ENCODE measurements at places on chromosomes 6 and 20.

DNA sequence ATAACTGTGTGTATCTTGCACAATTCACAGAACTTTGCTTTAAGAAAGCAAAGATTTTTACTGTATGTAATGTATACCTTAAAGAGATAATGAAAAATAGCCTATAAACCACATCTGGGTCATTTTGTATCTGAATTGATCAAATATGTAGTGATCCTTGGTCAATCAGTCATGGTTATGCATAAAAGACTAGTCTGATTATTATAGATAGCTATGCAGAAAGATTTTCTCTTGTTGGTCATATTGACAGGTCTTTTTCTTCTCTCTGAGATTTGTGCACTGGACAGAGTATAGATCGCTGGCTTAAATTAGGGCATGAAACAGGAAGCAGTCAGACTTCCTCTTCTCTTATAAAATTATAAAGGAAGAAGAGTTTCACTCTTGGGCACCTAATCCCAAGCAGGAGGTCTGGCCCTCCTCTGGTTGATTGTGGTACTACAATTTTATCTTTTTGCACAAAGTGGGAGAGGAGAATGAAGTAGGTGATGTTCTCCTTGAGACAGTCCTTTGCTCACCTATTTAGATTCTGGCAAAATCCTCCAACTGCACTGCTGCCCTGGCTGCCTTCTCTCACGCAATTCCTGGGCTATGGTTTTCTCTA, 380.9 kb upstream of the RGS17 start:
- H3K27me3 ChIP-seq: no peaks in the 10 kb centered on the region
- no peaks in the 10 kb centered on the region for H3K36me3 ChIP-seq
- H3K27ac ChIP-seq: no peak overlapping the region
- no peak overlapping the region for H3K4me3 ChIP-seq
- DNase-seq: peak; percentile 2

DNA sequence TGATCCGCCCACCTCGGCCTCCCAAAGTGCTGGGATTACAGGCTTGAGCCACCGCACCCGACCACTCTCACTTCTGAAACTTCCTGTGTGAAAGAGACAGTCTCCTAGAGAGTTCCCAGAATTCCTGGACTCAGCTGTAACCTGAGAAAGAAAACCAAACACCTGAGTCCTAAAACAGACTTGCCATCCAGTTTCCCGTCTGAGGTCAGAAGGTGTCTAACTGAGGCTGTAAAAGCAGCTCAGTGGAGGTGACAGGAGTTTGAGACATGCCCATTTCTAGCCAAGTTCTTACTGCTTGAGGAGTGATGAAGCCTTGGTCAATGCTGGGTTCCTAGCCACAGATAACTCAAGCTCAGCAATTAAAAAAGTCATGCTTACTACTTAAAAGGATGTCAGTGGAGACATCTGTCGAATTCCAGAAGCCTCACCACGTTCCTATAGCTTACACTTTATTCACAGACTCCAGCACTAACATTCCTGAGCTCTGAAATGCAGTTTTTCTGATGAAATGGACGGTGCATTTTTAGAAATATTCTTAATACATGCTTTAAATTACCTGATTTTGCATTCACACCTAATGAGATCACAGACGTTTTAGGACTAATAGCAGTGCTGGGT, 6.1 kb downstream of the UQCC2 start:
- no peaks in the 10 kb centered on the region for H3K36me3 ChIP-seq
- DNase-seq: no peak
- H3K27me3 ChIP-seq: no peaks in the 10 kb centered on the region
- H3K4me1 ChIP-seq: peaks cover 14% of the 10 kb centered on the region
- no peak overlapping the region for H3K27ac ChIP-seq
- H3K4me3 ChIP-seq: no peak overlapping the region

DNA sequence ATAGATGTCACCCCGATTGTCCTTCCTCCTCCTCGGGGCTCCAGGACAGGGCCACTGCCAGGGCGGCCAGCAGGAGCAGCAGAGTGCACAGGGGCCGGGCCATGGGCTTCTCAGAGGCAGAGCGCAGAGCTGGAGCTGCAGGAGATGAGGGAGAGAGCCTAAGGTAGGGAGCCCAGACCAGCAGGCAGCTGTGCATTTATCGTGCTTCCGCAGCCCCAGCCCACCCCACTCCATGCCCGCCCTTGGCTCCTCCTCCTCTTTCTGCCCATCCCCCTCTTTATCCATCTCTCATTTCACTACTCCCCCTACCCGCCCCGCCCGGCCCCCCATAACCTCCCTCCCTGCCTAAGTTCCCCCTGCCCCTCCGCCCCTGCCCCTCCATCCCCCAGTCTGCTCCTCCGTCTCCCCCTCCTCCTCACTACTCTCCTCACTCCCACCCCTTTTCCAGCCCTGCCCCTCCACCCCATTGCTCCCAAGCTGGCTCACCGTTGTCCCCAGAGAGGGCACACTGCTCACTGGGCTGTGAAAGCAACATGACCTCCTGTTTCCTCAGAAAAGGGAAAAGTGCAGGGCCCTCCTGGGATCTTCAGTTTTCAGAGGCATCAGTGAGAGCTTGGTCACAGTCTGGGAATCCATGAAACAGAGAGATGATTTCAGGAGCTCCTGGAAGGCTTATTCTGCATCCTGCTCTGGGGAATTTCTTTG, 25.5 kb upstream of the CST1 start:
- H3K27me3 ChIP-seq: no peaks in the 10 kb centered on the region
- no peaks in the 10 kb centered on the region for H3K36me3 ChIP-seq
- H3K4me1 ChIP-seq: no peaks in the 10 kb centered on the region
- H3K27ac ChIP-seq: no peak overlapping the region

- H3K27ac ChIP-seq: no peak overlapping the region
- H3K4me1 ChIP-seq: no peaks in the 10 kb centered on the region
- H3K27me3 ChIP-seq: peaks cover 8% of the 10 kb centered on the region
- DNase-seq: no peak
- no peaks in the 10 kb centered on the region for H3K36me3 ChIP-seq
- no peak overlapping the region for H3K4me3 ChIP-seq
Measured at GRCh38 chr6:148118244-148118643, 224.4 kb upstream of the SASH1 start.

GRCh38 chr6:20819774-20820400, 285.6 kb downstream of the CDKAL1 start:
- no peak for DNase-seq
- no peak overlapping the region for H3K27ac ChIP-seq
- no peaks in the 10 kb centered on the region for H3K27me3 ChIP-seq
- H3K4me1 ChIP-seq: no peaks in the 10 kb centered on the region

- H3K4me1 ChIP-seq: no peaks in the 10 kb centered on the region
- H3K4me3 ChIP-seq: no peak overlapping the region
- no peak overlapping the region for H3K27ac ChIP-seq
Measured at GRCh38 chr6:85186546-85187175, 263.2 kb upstream of the NT5E start.

DNA sequence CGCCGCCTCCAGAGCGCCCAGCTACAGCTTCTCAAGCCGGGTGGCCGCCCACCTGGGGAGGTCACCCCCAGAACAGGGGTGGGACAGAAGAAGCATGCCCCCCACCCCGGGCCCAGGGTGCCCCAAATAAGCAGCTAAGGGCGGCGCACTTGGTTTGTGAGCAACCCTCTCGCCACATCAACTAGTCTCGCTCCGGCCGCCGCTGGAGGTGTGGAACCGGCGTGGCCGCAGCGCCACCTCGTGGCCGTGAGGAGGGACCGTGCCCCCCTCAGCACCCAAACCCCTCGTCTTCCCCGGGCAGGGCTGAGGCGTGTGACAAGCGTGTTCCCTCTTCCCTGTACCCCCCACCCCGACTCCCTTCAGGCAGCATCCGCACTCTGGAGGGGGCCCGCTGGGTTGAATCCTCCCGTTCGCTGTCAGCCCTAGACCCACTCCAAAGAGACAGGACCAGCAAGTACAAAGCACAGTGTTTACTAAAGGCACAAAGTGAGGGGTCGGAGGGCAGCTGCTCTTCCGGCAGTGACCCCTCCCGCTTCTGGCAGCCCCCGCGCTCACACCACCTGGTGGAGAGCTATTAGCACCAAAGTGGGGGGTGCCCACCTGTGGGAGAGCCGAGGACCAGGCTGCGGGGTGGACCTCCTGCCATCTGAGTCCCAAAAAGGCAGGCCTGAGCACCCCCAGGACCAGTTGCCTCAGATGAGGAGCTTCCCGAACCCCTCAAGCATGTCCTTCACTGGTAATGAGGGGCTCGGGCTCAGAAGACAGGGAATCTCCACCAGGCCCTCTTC, 45.4 kb downstream of the MDFI start:
- peak; percentile 74 for DNase-seq
- no peaks in the 10 kb centered on the region for H3K27me3 ChIP-seq
- peak overlapping the region; percentile 59 for H3K4me3 ChIP-seq
- peaks cover 20% of the 10 kb centered on the region for H3K4me1 ChIP-seq
- H3K36me3 ChIP-seq: peaks cover 28% of the 10 kb centered on the region

GRCh38 chr6:22925304-22925835, 356.0 kb downstream of the HDGFL1 start:
- H3K36me3 ChIP-seq: no peaks in the 10 kb centered on the region
- no peaks in the 10 kb centered on the region for H3K4me1 ChIP-seq
- H3K27me3 ChIP-seq: no peaks in the 10 kb centered on the region
- no peak for DNase-seq
- H3K4me3 ChIP-seq: no peak overlapping the region

- no peak for DNase-seq
- H3K27ac ChIP-seq: no peak overlapping the region
- peaks cover 3% of the 10 kb centered on the region for H3K27me3 ChIP-seq
- H3K36me3 ChIP-seq: no peaks in the 10 kb centered on the region
- peaks cover 49% of the 10 kb centered on the region for H3K4me1 ChIP-seq
- H3K4me3 ChIP-seq: no peak overlapping the region
Measured at GRCh38 chr20:43925801-43926200, 11.1 kb downstream of the TOX2 start.

DNA sequence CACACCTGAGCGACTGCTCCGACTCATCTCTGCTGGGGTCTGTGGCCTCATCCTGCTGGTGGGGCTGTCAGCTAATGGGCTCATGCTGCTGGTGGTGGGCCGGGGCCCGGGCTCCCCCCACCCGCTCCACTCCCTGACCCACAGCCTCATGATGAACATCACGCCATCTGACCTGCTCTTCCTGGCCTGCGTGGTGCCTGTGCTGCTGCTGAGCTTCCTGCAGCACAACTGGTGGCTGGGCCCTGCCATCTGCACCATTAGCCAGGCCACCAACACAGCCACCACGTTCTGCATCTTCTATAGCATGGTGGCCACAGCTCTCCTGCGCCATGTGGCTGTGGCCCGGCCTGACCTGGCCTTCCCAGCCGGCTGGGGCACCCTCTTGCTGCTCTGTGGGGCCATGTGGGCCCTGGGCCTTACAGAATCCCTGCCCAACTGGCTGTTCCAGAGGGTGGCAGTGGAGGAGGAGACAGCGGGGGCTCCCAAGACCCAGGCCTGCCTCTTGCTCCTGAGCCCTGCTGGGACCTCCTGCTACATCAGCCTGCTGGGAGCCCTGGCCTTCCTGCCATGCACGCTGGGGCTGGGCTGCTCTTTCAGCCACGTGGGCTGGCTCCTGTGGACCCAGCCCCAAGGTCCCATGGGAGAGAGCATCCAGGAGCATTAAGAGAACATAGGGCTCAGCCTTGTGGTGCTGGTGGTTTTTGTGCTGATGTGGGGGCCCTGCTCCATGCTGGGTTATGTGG, 39.6 kb downstream of the RAB44 start:
- peaks cover 17% of the 10 kb centered on the region for H3K4me1 ChIP-seq
- H3K36me3 ChIP-seq: no peaks in the 10 kb centered on the region
- H3K27ac ChIP-seq: no peak overlapping the region
- DNase-seq: no peak
- H3K27me3 ChIP-seq: no peaks in the 10 kb centered on the region

DNA sequence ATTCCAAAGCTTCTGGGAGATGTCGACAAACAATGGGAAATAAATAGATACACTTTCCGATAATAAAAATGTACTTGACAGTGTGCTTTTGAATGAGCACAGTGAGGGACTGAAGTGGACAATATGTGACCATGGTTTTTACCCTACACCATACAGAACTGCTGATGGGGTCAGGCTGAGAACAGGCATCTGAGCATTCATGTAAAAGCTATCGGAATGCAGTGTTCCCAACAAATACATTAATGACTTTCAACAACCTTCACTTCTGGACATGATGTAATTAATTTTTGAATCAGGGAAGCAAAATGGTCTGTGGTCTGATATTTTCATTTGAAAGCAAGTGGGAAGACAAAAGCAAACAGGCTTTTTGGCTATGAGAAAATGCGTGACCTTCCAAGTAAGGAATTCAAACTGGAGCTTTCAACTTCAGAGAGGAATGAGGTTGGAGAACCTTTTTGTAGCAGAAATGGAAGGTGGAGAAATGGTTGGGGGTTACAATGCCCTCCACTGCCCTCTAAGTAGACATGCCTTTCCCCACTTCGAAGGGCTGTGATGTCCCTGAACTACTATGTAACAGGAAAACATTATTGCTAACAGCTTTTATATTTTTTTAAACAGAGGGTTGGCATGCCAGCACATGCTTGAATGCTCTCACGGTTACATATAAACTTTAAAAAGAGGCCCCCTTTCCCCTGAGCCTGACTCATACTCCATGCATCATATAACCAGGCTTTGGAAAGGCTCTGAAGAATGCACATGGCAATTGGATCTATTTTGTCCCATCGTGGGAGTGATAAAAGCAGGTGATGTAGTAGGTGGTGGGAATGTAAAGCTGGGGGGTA, 203.5 kb upstream of the CITED2 start:
- H3K4me1 ChIP-seq: peaks cover 10% of the 10 kb centered on the region
- no peak overlapping the region for H3K4me3 ChIP-seq
- DNase-seq: no peak
- H3K36me3 ChIP-seq: no peaks in the 10 kb centered on the region
- H3K27me3 ChIP-seq: no peaks in the 10 kb centered on the region
